Left kidney (tissue), 8 donors: ENCODE measurements at places on chromosomes 3 and 15. TPM values are rescaled to one million over a fixed set of nuclear protein-coding genes. Genes with fewer than 3 reads are reported as not detected.
A peak's percentile ranks its signal among the peaks of the same experiment; 100 is the strongest.

CCDC191 gene
- polyA plus RNA-seq = 31.1 TPM

PCOLCE2 gene
- 6.0 TPM for polyA plus RNA-seq

PPP1R14D gene
- polyA plus RNA-seq = 0.62 TPM

CADM2 gene
- 0.52 TPM for polyA plus RNA-seq

PLSCR2 gene
- polyA plus RNA-seq = 1.0 TPM

STXBP5L gene
- polyA plus RNA-seq = 0.33 TPM

C3orf49 gene
- polyA plus RNA-seq = 1.00 TPM

OXSM gene
- 24.2 TPM for polyA plus RNA-seq

DNA sequence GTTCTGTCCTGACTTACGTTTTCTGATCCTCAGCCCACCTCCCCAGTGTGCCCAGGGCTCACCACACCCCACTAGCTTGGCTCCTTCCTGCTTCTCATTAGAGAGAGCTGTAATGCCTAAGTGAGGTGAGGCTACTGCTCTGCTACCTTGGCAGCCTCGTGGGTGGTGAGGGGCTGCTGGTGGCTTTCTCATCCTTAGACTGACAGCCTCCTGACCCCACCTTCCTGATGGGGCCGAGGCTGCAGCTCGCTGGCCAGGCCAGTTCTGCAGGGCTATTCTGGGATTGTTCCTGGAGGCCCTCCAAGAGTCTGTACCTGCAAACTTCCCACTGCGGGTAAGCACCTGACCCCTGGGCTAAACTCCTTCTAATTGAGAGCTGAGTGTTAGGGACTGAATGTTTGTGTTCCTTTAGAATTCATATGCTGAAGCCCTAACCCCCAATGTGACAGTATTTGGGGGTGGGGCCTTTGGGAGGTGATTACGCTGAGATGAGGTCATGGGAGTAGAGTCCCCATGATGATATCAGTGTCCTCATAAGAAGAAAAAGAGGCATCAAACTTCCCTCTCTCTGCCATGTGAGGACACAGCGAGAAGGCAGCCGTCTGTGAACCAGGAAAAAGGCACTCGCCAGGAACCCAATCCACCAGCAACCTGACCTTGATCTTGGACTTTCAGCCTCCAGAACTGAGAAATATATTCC lies 38.1 kb upstream of the IQSEC1 start:
- DNase-seq = no peak

DNA sequence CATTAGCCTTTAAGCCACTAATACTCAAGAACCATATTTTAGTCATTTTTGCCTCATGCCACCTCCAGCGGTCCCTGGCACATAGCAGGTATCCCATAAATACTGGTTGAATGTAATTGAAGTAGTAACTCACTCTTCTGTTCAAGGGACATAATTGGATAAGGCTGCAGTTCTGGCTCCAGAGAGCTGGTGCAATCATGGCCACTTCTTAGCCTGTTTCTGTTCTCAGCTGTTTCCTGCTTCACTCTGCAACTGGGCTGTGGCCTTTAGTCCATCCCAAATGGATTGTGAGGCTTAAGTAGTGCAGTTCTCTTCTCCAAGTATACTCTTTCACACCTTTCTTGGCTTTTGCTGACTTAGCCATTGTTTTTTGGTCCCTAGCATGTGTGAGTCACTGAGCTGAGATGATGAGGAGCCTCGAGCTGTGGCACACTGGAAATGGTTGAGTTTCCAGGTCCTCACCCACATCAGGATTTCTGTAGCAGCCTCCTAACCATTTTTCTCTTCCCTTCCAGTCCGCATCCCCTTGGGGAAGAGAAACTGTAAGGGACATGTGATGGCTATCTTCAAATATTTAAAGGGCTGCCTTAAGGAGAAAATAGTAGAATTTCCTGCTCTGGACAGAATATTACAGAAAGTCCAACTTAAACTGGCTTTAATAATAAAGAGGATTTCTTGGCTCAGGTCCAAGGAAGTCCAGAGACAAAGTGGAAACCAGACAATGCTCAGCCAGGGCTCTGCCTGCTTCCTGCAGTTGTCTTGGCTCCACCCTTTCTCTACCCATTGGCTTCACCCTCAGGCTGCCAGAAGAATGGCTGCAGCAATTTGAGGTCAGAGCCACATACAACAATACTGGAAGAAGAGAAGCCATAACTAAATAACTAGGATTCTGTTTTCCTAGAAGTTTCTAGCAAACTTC lies 305.4 kb upstream of the ROPN1 start:
- no peak for DNase-seq

GRCh38 chr3:115436767-115437301 lies 186.5 kb upstream of the GAP43 start:
- no peak for DNase-seq

DNA sequence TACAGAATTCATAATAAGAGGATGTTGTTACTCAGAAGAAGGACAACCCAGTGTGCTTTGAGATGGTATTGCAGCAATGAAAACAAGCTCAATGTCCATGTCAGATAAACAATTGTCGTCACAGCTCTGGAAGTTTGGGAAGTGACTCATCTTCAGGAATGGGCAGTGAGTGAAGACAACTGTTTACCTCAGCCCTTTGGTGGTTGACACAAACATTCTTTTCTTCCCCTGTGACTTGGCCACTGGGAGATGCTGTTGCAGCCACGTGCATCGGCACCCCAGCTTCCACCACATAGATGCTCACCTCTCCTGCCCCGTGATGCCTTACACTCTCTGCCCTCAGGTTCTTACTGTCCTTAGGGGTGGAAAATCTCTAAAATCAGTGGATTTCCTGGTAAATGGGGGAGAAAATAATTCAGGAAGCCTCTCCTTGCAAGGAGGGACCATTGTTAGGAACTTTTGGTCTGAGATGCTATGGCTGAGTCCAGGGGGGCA lies 114.1 kb upstream of the GALNT15 start:
- DNase-seq = no peak

- no peak for DNase-seq
Observed at GRCh38 chr3:29503958-29504357, 223.1 kb downstream of the RBMS3 start.

DNA sequence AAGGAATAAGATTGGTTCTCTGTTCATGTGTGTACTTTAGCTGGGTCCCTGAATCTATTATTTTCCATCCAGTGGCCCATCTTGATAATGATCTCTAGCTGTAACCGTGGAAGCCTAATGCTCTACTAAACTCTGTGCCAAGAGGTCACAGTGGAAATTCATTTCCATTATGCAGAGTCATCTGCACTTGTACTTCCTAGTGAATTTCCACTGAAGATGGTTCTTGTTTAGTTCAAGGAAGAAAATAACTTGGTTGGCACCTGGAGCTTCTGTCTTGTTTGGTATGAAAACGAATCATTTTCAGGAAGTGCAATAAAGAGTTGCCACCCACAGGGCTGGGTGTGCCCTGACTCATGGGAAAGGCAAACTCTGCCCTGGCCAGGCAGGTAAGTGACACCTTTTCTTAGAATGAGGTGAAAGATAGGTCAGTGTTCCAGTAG lies 10.3 kb downstream of the LPP start:
- DNase-seq = no peak

GRCh38 chr3:153958635-153959595 lies 162.3 kb upstream of the ARHGEF26 start:
- DNase-seq = no peak

- DNase-seq = no peak
Observed at GRCh38 chr3:122365073-122365472, 18.0 kb downstream of the MIX23 start.

- peak; percentile 12 for DNase-seq
Observed at GRCh38 chr3:121855555-121855954, 20.5 kb downstream of the EAF2 start.

DNA sequence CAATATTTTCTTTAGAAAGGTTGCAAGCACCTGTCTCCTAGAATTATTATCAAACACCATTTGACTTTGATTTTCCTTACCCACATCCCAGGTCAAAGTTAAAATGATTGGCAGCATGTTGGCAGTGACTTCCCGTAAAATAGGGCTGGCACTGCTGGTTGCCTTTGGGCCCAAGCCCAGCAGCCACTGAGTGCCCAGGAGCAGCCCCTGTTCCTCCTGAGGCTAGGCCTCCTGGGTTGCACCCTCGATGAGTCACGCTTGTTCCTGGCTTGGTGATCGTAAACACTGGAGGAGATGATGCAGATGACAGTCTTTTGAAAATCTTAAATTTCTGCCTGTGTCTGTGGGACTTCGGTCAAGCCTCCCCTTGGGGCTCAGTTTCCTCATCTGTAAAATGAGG lies 290.0 kb downstream of the TLE3 start:
- no peak for DNase-seq
